Esophagus muscularis mucosa (tissue), 4 donors: ENCODE measurements at places on chromosomes 2 and 18.
A peak's percentile ranks its signal among the peaks of the same experiment; 100 is the strongest.

GRCh38 chr18:22601481-22601880, 183.8 kb upstream of the CTAGE1 start:
- H3K4me3 ChIP-seq = no peak overlapping the region
- no peaks in the 10 kb centered on the region for H3K36me3 ChIP-seq
- peaks cover 3% of the 10 kb centered on the region for H3K4me1 ChIP-seq
- DNase-seq = no peak
- no peak overlapping the region for H3K27ac ChIP-seq

- no peak overlapping the region for H3K27ac ChIP-seq
- DNase-seq = no peak
- no peak overlapping the region for H3K4me3 ChIP-seq
- no peaks in the 10 kb centered on the region for H3K4me1 ChIP-seq
- H3K27me3 ChIP-seq = no peaks in the 10 kb centered on the region
- H3K36me3 ChIP-seq = no peaks in the 10 kb centered on the region
Measured at GRCh38 chr2:201930831-201931230, 102.8 kb upstream of the FZD7 start.

- DNase-seq = no peak
- no peak overlapping the region for H3K4me3 ChIP-seq
- H3K36me3 ChIP-seq = no peaks in the 10 kb centered on the region
- H3K27ac ChIP-seq = no peak overlapping the region
- H3K4me1 ChIP-seq = peaks cover 10% of the 10 kb centered on the region
- H3K27me3 ChIP-seq = no peaks in the 10 kb centered on the region
Measured at GRCh38 chr18:46719388-46719787, 37.5 kb downstream of the ST8SIA5 start.

DNA sequence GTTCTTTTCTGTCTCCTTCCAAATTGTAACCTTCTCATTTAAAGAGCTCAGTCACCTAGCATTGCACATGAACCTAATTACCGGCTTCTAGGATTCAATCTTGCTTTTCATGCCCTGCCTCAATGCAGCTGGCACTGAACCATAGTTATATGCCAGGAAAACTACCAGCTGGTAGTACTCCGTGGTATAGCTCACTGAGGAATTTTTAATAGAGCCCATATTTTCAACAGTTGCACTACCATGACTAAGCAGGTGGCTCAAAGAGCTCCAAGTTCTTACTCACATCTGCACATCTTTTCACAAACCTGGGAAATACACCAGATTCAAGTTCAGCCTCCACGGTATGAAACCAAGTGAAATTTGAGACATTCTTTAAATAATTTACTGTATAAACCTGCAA, 363.5 kb downstream of the GRB14 start:
- no peak overlapping the region for H3K4me3 ChIP-seq
- H3K4me1 ChIP-seq = no peaks in the 10 kb centered on the region
- no peaks in the 10 kb centered on the region for H3K36me3 ChIP-seq
- H3K27ac ChIP-seq = no peak overlapping the region

GRCh38 chr2:3204031-3204821, 173.4 kb downstream of the EIPR1 start:
- no peak overlapping the region for H3K4me3 ChIP-seq
- no peak for DNase-seq
- H3K27me3 ChIP-seq = no peaks in the 10 kb centered on the region
- H3K36me3 ChIP-seq = peaks cover 5% of the 10 kb centered on the region
- no peaks in the 10 kb centered on the region for H3K4me1 ChIP-seq
- H3K27ac ChIP-seq = no peak overlapping the region

DNA sequence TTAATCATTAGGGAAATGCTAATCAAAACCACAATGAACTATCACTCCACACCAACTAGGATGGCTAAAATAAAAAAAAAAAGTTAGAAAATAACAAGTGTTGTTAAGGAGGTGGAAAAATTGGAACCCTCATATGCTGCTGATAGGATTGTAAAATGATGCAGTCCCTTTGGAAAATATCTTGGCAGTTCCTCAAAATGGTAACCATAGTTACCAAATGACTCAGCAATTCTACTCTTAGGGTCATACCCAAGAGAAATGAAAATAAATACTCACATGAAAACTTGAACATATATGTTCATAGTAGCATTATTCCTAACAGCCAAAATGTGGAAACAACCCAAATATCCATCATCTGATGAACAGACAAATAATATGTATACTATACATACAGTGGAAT, 15.7 kb upstream of the ACVR2A start:
- no peak for DNase-seq
- no peaks in the 10 kb centered on the region for H3K4me1 ChIP-seq
- H3K36me3 ChIP-seq = no peaks in the 10 kb centered on the region
- no peak overlapping the region for H3K27ac ChIP-seq
- no peaks in the 10 kb centered on the region for H3K27me3 ChIP-seq

- H3K36me3 ChIP-seq = no peaks in the 10 kb centered on the region
- no peak for DNase-seq
- H3K4me1 ChIP-seq = no peaks in the 10 kb centered on the region
- H3K4me3 ChIP-seq = no peak overlapping the region
- no peak overlapping the region for H3K27ac ChIP-seq
- no peaks in the 10 kb centered on the region for H3K27me3 ChIP-seq
Measured at GRCh38 chr18:22789600-22789999, 143.5 kb upstream of the RBBP8 start.

GRCh38 chr2:148132412-148132811, 111.5 kb downstream of the MBD5 start:
- H3K4me1 ChIP-seq = peaks cover 36% of the 10 kb centered on the region
- H3K4me3 ChIP-seq = no peak overlapping the region
- H3K27ac ChIP-seq = peak overlapping the region; percentile 17
- H3K36me3 ChIP-seq = no peaks in the 10 kb centered on the region

DNA sequence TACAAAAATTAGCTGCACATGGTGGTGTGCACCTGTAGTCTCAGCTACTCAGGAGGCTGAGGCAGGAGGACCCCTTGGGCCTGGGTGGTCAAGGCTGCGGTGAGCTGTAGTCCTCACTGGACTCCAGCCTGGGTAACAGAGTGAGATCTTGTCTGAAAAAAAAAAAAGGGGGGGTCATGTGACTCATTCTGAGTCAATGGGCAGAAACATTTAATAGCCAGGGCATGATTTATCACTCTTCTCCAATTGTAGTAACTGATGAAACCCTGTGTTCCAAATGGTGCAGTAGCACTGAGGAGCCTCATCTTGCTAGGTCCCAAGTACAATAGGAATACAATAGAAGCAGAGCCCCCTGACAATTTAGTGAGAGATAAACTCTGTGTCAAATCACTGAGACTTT, 78.9 kb upstream of the CCDC68 start:
- DNase-seq = no peak
- H3K4me1 ChIP-seq = no peaks in the 10 kb centered on the region
- no peaks in the 10 kb centered on the region for H3K36me3 ChIP-seq

DNA sequence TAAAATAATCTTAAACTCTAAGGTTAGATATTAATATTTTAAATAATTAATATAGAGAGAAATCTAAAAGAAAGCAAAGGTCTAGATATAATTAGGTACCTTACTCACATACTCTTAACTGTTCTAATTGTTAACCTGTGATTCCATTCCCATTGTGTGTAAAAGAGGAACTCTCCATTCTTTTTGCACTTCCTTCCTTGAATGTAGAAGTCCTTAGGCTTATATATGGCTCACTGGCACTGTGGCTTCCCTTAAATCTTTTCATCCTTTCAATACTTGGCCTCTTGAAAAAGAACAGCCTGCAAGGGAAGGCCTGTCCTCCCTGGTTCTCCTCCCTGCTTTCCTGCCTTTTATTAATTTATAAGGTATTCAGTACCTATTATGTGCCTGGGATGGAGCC, 182.8 kb upstream of the FOSL2 start:
- H3K27ac ChIP-seq = no peak overlapping the region
- H3K4me1 ChIP-seq = peaks cover 6% of the 10 kb centered on the region
- no peak for DNase-seq
- H3K27me3 ChIP-seq = no peaks in the 10 kb centered on the region
- H3K4me3 ChIP-seq = no peak overlapping the region

GRCh38 chr2:160139350-160139749, 60.7 kb downstream of the ITGB6 start:
- no peak for DNase-seq
- H3K27me3 ChIP-seq = no peaks in the 10 kb centered on the region
- H3K4me3 ChIP-seq = no peak overlapping the region

DNA sequence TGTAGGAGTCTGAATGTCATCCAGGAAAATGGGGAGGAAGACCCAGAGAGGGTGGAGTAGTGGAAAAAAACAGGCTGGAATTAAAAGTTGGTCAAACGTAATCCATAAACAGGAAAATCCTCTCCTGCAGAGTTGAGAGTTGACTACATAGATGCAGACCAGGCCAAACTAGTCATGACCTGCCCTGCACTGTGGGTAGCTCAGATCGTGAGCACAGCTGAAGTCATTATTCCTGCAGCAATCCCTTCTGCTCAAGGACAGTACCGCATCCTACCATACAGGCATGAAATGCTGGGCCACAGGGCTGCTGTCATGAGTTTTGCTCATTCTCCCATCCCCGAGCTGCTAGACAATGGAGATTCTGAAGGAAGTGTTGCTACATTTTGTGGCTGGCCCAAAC, 352.2 kb downstream of the EN1 start:
- H3K4me1 ChIP-seq = no peaks in the 10 kb centered on the region
- peak; percentile 85 for DNase-seq
- no peak overlapping the region for H3K4me3 ChIP-seq

- no peak overlapping the region for H3K4me3 ChIP-seq
- H3K27me3 ChIP-seq = no peaks in the 10 kb centered on the region
- H3K4me1 ChIP-seq = no peaks in the 10 kb centered on the region
- no peak overlapping the region for H3K27ac ChIP-seq
- no peak for DNase-seq
Measured at GRCh38 chr18:49949951-49950395, 136.6 kb upstream of the ACAA2 start.

- no peaks in the 10 kb centered on the region for H3K36me3 ChIP-seq
- no peaks in the 10 kb centered on the region for H3K27me3 ChIP-seq
- peak; percentile 90 for DNase-seq
- H3K27ac ChIP-seq = no peak overlapping the region
- H3K4me1 ChIP-seq = peaks cover 4% of the 10 kb centered on the region
- H3K4me3 ChIP-seq = no peak overlapping the region
Measured at GRCh38 chr2:238720232-238720672, 127.6 kb upstream of the TWIST2 start.

DNA sequence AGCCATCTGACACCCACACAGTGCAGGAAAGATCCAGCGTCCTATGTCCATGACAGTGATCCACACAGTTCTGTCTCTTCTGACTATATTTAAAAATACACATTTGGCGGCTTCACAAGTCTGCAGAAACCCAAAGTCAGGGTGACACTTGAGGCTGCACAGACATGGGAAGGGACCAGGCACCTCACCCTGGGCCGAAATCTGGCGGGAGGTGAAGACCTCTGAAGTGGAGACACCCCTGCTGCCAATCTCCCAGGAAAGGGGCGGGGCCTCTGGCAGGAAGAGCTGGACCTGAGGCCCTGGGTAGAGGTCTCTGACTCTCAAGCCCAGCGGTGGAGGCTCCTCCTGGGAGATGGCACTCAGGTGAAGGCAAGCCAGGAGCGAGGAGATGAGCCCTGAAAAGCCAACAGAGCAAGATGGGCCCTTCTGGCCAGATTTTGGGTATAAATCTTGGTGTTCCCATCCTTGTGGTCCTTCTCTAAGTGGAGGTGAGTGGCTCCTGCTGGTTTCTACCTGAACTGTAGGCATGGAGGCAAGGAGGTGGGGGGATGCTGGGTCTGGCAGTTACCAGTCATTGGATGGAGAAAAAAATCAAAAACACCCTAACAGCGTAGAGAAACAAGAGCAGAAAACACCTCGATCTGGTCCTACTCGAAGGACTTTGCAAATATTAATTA, 248.4 kb downstream of the HDAC4 start:
- no peak for DNase-seq
- H3K4me1 ChIP-seq = peaks cover 27% of the 10 kb centered on the region
- no peak overlapping the region for H3K4me3 ChIP-seq
- H3K27me3 ChIP-seq = no peaks in the 10 kb centered on the region

- H3K27me3 ChIP-seq = no peaks in the 10 kb centered on the region
- peak overlapping the region; percentile 76 for H3K4me3 ChIP-seq
- H3K4me1 ChIP-seq = peaks cover 24% of the 10 kb centered on the region
- peak overlapping the region; percentile 94 for H3K27ac ChIP-seq
Measured at GRCh38 chr2:105328281-105329196, 996 bp downstream of the TGFBRAP1 start.

DNA sequence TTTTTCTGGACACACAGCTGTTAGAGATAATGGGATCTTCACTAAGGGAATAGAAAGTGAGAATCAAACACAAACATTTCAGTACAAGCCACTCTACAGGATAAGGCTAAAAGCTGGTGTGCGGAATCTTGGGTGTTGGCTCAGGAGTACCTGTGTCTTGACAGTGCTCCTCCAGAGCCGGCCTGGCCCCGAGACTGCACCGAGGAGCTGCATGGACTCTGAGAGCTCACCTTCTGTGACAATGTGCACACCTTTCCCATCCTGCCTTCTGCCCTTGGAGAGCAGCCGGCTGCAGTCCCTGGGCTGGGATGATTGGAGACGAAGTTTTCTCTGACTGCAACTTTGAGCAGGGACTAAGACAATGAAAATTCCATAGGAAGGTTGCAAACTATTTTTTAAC, 89.1 kb downstream of the TMEM182 start:
- no peak overlapping the region for H3K27ac ChIP-seq
- H3K4me1 ChIP-seq = peaks cover 7% of the 10 kb centered on the region
- H3K27me3 ChIP-seq = no peaks in the 10 kb centered on the region
- no peak for DNase-seq
- H3K36me3 ChIP-seq = no peaks in the 10 kb centered on the region
- H3K4me3 ChIP-seq = no peak overlapping the region

DNA sequence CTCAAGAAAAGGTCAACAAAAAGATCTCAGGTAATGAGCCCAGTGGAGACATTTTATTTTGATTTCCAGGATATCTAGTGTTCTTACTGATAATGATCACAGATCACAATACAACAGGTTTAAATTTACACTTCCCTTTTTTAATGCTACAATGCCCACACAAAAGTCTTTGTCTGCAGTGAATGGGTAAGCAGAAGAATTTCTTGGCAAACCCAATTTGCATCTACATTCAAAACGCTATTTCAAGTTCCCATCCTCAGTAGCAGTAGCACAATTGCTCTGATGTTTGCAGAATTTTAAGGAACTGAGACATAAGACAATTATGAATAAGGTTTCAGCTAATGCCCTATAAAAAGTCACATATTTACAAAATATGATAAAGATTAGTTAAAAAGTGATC, 929.4 kb upstream of the PIK3C3 start:
- no peaks in the 10 kb centered on the region for H3K36me3 ChIP-seq
- H3K27me3 ChIP-seq = no peaks in the 10 kb centered on the region

- H3K4me3 ChIP-seq = no peak overlapping the region
- H3K27me3 ChIP-seq = no peaks in the 10 kb centered on the region
- no peaks in the 10 kb centered on the region for H3K4me1 ChIP-seq
- H3K27ac ChIP-seq = no peak overlapping the region
- DNase-seq = no peak
- H3K36me3 ChIP-seq = no peaks in the 10 kb centered on the region
Measured at GRCh38 chr2:83787189-83787588, 671.9 kb downstream of the SUCLG1 start.
